ENCODE measurements at places on chromosomes 4 and X. TPM values are rescaled to one million over a fixed set of nuclear protein-coding genes. Genes with fewer than 3 reads are reported as not detected.

Gene FHIP1A
- 3.0 TPM for total RNA-seq

GRCh38 chrX:49212861-49213260, 12.9 kb upstream of the SYP start:
- no peaks in the 10 kb centered on the region for H3K4me1 ChIP-seq
- no peak overlapping the region for H3K4me3 ChIP-seq
- DNase-seq, result no peak
- no peaks in the 10 kb centered on the region for H3K27me3 ChIP-seq

DNA sequence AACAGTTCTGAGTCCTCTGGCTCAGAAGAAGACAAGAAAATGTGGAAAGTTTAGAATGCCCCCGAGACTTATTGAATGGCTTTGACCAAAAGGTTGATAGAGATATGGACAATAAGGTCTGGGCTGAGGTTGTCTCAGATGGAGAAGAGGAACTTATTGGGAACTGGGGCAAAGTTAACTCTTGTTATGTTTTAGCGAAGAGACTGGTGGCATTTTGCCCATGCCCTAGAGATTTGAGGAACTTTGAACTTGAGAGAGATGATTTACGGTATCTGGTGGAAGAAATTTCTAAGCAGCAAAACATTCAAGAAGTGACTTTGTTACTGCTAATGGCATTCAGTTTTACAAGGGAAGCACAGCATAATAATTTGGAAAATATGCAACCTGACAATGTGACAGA, 1549.3 kb upstream of the ADGRL3 start:
- no peak for DNase-seq
- no peak overlapping the region for H3K4me3 ChIP-seq
- H3K4me1 ChIP-seq, result no peaks in the 10 kb centered on the region
- no peaks in the 10 kb centered on the region for H3K27me3 ChIP-seq
- H3K27ac ChIP-seq, result no peak overlapping the region

- H3K27ac ChIP-seq, result no peak overlapping the region
- DNase-seq, result no peak
- no peaks in the 10 kb centered on the region for H3K4me1 ChIP-seq
- H3K4me3 ChIP-seq, result no peak overlapping the region
- H3K36me3 ChIP-seq, result no peaks in the 10 kb centered on the region
- H3K27me3 ChIP-seq, result no peaks in the 10 kb centered on the region
These were observed 57.6 kb downstream of the N4BP2 start for GRCh38 chr4:40114206-40114605.

DNA sequence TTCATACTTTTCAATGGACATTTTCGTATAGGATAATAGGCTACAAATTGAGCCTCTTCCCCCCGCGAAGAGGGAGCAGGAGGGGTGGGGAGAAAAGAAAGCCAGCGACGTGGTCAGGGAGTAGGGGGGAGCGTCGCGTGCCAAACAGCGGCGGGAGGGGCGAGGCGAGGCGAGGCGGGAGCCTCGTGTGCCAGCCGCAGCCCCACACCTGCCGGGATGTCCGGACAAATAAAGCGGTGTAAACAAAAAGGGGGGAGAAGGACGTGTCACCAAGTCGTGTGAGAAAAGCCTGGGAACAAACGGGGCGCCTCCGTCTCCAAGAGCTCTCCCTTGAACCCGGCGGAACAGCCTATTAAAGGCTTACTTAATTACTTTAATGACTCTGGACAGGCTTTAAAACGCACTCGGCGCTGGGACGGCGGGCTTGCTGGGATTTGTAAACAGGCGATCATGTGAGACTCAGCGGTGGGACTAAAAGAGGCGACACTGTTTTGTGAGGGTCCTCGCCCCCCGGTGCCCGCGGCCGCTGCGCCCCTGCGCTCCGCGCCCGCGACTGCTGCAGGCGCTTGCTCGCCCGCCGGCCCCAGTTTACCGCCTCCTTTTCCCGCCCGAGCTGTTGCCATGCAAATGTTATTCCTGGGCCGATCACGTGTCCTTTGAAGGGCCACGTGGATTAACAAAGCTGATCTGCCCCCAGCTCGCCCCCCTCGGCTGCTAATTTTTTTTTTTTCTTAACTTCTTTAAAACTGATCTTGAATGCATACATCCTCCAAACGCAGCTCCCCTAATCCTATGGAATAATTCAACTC, at the start of gene HELT:
Gene HELT (plus strand): TSS at position 527 of the 809 bp plus-strand sequence. CDS start 439 bp downstream, outside the sequence.
- H3K4me1 ChIP-seq, result no peaks in the 10 kb centered on the region
- peaks cover 88% of the 10 kb centered on the region for H3K27me3 ChIP-seq
- H3K36me3 ChIP-seq, result no peaks in the 10 kb centered on the region
- no peak within 1 kb of the TSS for H3K4me3 ChIP-seq
- no peak within 1 kb of the TSS for H3K27ac ChIP-seq
- no peak for DNase-seq

DNA sequence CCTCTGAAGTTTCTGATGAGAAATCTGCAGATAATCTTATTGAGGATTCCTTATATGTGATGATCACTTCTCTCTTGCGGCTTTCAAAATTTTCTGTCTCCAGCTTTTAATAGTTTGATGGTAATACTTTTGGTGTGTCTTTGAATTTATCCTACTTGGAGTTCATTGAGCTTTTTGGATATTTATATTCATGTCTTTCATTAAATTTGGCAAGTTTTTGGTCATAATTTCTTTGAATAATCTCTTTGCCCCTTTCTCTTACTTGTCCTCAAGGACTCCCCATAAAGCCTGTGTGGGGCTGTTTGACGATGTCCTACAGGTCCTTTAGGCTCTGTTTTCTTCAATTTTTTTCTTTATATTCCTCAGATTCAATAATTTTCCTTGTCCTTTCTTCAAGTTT, 11.3 kb upstream of the FAM47E start:
- DNase-seq, result no peak
- H3K4me3 ChIP-seq, result no peak overlapping the region
- H3K36me3 ChIP-seq, result no peaks in the 10 kb centered on the region
- H3K27me3 ChIP-seq, result peaks cover 7% of the 10 kb centered on the region

DNA sequence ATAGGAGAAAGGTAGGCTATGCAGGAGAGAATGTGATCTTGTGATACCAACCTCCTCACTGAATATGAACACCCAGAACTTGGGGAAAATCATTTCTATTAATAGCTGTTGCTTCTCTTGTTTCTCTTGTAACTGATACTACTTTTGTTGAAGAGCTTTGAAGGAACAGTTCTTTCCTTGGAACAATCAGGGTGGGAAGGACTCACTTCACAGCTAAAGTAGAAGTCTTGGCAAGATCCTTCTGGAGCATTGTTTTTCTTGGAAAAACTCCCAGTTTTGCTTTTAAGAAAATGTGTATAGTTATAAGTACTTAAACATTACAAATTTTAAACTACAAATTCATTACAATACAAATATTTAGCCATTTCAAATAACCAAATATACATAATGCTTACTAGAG, 19.1 kb upstream of the XK start:
- DNase-seq, result no peak
- H3K27ac ChIP-seq, result no peak overlapping the region
- H3K4me1 ChIP-seq, result no peaks in the 10 kb centered on the region
- no peak overlapping the region for H3K4me3 ChIP-seq
- H3K36me3 ChIP-seq, result no peaks in the 10 kb centered on the region

DNA sequence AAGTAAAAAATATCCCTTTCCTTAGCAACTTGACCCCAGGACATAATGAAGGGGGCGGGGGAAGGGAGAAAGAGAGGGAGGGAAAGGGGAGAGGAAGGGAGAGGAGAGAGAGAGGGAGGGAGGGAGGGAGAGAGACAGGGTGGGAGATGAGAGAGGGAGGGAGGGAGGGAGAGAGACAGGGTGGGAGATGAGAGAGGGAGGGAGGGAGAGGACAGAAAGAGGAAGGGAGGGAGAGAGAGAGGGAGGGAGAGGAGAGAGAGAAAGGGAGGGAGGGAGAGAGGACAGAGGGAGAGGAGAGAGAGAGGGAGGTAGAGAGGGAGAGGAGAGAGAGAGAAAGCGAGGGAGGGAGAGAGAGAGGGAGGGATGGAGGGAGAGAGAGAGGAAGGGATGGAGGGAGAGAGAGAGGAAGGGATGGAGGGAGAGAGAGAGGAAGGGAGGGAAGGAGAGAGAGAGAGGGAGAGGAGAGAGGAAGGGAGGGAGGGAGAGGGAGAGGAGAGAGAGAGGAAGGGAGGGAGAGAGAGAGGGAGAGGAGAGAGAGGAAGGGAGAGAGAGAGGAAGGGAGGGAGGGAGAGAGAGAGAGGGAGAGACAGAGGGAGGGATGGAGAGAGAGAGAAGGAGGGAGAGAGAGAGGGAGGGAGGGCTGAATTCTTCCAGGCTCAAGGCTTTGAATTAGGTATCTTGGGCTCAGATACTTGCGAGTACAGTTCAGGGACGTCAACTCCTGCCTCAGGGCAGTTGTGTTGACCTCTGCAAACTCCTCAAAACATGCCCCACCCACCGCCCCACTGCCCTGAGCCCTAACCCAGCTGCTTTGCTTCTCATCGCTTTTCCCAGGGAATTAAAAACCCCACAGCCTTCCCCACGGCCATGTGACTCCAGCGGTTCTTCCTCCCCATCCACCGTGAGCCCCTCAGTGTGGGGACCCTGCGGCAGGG, 40.0 kb upstream of the ADRA2C start:
- 0 out of 2 replicates have a peak, but pooled peaks cover 6% of the 10 kb centered on the region for H3K27me3 ChIP-seq
- no peaks in the 10 kb centered on the region for H3K4me1 ChIP-seq
- H3K4me3 ChIP-seq, result no peak overlapping the region
- H3K27ac ChIP-seq, result no peak overlapping the region
- no peaks in the 10 kb centered on the region for H3K36me3 ChIP-seq

GRCh38 chrX:84168095-84168494, 19.9 kb downstream of the RPS6KA6 start:
- no peak overlapping the region for H3K27ac ChIP-seq
- no peak overlapping the region for H3K4me3 ChIP-seq
- H3K36me3 ChIP-seq, result no peaks in the 10 kb centered on the region
- no peak for DNase-seq
- no peaks in the 10 kb centered on the region for H3K27me3 ChIP-seq

Gene LARP7
- 42.5 TPM for total RNA-seq

DNA sequence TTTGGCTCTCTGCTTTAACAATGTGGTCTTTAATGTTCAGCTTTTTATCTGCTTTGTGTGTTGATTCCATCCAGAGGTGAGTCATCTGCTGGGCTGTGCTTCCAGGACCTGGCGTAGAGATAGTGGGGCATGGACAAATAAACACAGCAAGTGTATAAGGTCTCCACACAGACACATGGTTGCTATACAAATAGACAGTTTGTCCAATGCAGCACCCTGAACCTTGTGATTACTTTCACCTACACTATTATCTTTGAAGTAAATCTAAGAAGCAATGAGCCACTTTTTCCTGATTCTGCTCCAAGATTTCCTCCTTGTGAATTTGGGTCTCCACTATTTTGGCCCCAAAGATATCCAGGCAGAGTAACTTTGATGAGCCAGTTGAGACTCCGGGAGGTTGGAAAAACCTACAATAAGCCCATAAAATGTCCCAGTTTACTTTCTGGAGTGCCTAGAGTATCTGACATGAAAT, 12.1 kb downstream of the PPARGC1A start:
- H3K36me3 ChIP-seq, result no peaks in the 10 kb centered on the region
- H3K4me3 ChIP-seq, result no peak overlapping the region
- peaks cover 20% of the 10 kb centered on the region for H3K4me1 ChIP-seq
- DNase-seq, result peak; percentile 47
- no peak overlapping the region for H3K27ac ChIP-seq

Gene PLAC8
- 123 TPM for total RNA-seq

DNA sequence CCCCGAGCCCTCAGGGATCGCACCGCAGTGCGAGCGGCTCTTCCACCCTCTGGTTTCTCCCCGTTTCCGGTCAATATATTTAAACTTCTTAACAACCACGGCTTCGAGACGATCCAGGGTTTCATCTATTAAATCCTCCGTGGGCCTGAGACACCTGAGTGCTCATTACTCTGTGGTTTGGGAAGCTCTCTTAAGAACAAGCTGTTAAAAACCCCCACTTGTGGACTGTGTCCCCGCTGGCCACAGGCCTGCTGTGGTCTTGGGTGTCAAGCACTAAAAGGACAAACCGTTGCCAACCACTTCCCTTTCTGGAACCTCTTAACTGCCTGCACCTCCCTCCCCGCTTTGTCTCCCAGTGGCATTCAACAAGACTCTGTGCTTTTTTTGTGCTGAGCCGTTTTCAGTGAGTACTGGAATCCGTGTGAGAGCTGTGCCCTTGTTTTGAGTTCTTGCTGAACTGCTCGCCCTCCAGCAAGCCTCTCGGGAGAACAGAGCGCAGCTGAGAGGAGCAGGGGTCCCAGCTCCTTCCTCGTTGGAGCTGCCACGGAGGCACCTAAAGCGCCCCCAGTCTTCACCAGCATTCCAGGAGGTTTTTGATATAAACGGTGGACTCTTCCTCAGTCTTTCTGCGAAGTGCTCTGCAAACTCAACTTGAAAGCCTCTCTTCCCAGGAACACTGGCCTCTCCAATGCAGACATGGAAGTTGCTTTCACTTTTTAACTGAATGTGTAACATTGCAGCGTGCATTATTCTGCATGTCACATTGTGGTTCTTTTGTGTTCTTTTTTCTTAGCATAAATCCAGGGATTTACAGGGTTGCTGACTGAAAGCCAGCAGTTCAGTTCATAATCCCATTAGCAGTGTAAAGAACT, 691 bp upstream of the IGFBP7 start:
- H3K4me3 ChIP-seq, result peak overlapping the region; percentile 97
- peak; percentile 76 for DNase-seq
- H3K27me3 ChIP-seq, result no peaks in the 10 kb centered on the region
- peaks cover 30% of the 10 kb centered on the region for H3K36me3 ChIP-seq
- peaks cover 70% of the 10 kb centered on the region for H3K4me1 ChIP-seq

GRCh38 chr4:113981591-113981990, 2.1 kb upstream of the ARSJ start:
- H3K4me3 ChIP-seq, result no peak overlapping the region
- H3K4me1 ChIP-seq, result peaks cover 19% of the 10 kb centered on the region
- no peak overlapping the region for H3K27ac ChIP-seq

- no peaks in the 10 kb centered on the region for H3K36me3 ChIP-seq
- no peak overlapping the region for H3K27ac ChIP-seq
- no peaks in the 10 kb centered on the region for H3K4me1 ChIP-seq
- no peaks in the 10 kb centered on the region for H3K27me3 ChIP-seq
- no peak overlapping the region for H3K4me3 ChIP-seq
- DNase-seq, result no peak
These were observed 17.8 kb upstream of the TDO2 start for GRCh38 chr4:155885666-155886065.

GRCh38 chr4:159141193-159141592, 38.3 kb downstream of the RAPGEF2 start:
- peaks cover 17% of the 10 kb centered on the region for H3K4me1 ChIP-seq
- H3K27ac ChIP-seq, result no peak overlapping the region
- H3K4me3 ChIP-seq, result no peak overlapping the region
- H3K27me3 ChIP-seq, result no peaks in the 10 kb centered on the region
- H3K36me3 ChIP-seq, result no peaks in the 10 kb centered on the region

Gene SLC10A4
- not detected for total RNA-seq

DNA sequence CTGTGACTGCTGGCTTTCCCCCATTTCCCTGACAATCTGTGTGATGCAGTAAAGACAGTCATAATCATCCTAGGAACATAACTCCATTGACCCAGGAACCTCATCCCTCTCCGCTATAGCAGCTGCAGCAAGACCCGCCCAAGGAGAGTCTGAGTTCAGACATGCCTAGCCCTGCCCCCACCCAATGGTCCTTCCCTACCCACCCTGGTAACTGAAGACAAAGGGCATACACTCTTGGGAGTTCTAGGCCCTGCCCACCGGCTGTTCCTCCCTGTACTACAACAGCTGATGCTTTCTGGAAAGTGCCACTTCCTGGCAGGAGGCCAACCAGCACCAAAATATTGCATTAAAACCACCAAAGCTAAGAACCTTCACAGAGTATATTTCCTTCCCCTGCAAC, 1035.6 kb downstream of the C4orf33 start:
- H3K27me3 ChIP-seq, result no peaks in the 10 kb centered on the region
- H3K36me3 ChIP-seq, result no peaks in the 10 kb centered on the region
- H3K27ac ChIP-seq, result no peak overlapping the region
- H3K4me1 ChIP-seq, result no peaks in the 10 kb centered on the region
- no peak for DNase-seq

Gene SYN1
- total RNA-seq, result 1.5 TPM

- H3K27me3 ChIP-seq, result no peaks in the 10 kb centered on the region
- H3K27ac ChIP-seq, result no peak overlapping the region
- DNase-seq, result no peak
- H3K36me3 ChIP-seq, result no peaks in the 10 kb centered on the region
These were observed 1.1 kb downstream of the CT47C1 start for GRCh38 chrX:119073911-119074310.

Measured in SJSA1 (cell line).